ENCODE measurements at places on chromosomes 6 and 20.

DNA sequence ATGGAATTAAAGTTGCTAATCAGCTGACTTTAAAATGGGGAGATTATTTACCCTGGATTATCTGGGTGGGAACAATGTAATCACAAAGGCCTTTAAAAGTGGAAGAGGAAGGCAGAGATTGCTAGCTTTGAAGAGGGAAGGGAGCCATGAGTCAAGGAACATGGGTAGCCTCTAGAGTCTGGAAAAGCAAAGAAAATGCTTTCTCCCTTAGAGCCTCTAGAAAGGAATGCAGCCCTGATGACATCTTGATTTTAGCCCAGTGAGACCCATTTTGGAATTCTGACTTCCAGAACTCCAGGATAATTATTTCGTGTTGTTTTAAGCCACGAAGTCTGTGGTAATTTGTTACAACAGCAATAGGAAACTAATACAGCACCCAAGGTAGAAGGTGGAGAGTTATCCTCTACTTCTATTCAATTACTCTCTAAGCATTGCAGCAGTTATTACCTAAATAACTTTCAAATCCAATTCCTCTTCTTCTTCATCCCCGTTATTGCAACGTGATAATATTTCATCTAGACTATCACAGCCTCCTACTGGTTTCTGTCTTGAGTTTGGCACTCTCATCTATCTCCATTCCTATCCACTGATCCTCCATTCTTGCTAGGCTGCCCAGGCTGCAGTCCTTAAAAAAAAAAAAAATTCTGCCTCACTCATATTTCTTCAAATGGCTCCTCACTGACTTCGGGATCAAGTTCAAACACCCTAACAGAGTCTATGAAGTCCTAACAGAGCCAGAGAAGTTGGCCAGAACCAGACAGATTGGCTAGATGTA, 224.3 kb downstream of the BTBD9 start:
- no peak for DNase-seq

- peak; percentile 49 for DNase-seq
Measured at GRCh38 chr6:33160728-33161344, 31.4 kb downstream of the COL11A2 start.

GRCh38 chr6:116176596-116176995, 50.7 kb upstream of the COL10A1 start:
- DNase-seq = no peak

- peak; percentile 71 for DNase-seq
Measured at GRCh38 chr6:151475653-151476523, 17.9 kb upstream of the CCDC170 start.

GRCh38 chr6:138025528-138025978, 81.7 kb downstream of the PERP start:
- no peak for DNase-seq

DNA sequence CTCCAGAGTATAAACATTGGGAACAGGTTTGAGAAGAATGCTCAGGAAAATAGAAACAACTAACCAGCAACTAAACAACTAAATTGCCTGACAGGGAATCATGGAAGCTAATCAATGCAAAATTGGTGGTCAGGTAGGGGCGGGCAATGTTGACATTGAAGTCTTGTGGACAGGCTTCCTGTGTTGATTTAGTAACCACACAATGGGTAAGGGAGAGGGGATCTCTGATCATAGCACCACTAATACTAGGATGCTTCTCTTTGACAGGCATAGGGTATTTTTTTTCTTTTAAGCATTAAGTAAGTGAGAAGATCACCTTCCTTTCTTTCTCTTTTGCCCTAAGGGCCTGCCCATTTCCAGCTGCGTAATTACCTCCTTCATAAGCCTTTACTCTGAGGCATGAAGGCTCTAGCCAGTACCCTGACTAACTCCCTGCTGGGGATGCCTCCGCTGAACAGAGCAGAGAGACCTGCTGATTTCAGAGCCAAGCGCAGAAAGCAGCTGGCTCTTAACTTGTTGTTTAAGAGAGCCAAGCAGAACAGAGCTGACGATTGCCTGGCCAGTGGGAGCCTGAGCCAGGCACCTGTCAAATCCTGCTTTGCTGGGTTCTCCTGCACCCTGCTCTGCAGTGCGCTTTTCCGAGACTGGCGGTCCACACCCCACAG, 118.7 kb downstream of the BMP2 start:
- DNase-seq = no peak

DNA sequence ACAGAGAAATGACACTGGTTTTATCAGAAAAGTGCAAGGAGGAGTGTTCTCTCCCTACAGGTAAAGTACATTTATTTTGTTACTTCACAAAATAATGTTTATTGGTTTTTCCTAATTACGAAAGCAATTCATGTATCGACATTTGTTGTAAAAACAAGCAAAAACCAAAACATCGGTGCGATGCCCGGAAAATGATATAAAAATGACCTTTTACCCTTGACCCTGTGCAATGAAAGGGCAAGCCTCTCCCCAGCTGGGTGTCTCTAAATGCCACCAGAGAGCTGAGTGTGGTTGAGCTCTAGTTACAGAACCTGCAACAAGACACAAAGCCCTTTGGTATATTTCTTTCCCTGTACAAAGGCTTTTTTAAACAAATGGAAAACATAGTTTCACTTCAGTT, 65.4 kb downstream of the CD164 start:
- no peak for DNase-seq

- no peak for DNase-seq
Measured at GRCh38 chr6:28425944-28426541, 17.2 kb downstream of the ZSCAN23 start.

DNA sequence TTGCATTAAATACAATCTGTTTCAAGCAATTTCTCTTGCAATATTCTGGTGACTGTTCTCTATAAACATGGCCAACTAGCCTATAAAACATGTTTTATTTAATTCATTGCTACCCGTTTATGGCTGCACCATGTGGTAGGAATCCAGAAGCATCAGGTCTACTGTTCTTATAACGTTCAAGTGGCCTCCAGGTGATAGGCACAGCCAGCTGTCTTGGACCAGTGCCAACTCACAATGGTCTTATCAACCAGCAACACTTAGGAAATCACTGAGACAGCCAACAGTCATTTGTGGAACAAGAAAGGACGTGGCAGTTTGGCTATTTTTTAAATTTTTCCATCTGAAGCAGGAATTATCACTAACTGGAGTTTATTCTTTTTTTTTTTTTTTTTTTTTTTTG, 193.6 kb downstream of the NKAIN2 start:
- no peak for DNase-seq

DNA sequence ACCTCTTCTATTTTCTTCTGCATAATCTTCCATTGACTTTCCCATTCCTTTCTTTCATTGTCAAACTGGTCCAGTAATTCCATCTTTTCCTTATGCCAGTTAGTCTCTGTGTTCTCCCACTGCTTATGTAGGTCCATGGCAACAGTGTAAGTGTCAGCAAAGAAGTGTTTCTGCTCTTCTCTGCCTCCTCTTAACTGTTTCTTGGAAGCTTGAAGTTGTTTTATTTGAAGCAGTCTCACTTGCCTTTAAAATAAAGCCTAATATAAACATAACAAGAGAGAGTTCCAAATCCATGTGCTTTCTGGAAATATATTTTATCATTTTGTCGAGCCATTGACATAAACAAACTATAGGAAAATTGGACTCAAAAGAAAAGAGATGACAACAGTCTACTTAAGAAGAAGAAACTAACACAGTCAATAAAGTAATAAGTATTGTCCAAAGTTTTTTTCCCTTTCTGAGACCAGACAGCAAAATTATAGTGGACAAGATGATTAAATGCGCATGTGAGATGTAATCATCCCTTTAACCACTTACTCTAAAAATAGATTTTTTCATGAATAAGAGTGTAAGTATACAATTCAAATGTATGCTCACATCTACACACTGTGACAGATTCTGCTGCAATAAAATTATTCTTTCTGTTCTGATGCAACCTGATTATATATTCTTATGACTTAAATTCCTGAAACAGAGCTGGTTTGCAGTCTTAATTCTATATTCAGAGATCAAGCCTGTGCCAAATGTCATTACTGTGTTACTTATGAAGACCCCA, 5.2 kb downstream of the KIAA0408 start:
- peak; percentile 20 for DNase-seq
